ENCODE measurements at places on chromosomes 7 and 10.
A peak's percentile ranks its signal among the peaks of the same experiment; 100 is the strongest.

DNA sequence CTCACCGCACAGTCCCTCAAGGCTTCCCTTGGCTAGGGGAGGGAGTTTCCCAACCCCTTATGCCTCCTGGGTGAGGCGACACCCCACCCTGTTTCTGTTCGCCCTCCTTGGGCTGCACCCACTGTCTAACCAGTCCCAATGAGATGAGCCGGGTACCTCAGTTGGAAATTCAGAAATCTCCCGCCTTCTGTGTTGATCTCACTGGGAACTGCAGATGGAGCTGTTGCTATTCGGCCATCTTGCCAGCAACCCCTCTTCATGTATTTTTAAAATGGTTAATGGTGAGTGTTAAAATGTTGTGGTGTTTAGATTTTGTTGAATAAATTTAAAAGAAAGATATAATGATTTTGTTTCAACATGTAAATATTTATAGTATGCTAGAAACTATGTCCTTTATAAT lies 22.0 kb downstream of the UMAD1 start:
- no peak for DNase-seq

- no peak for DNase-seq
Measured at GRCh38 chr7:35289376-35289775, 35.5 kb upstream of the TBX20 start.

DNA sequence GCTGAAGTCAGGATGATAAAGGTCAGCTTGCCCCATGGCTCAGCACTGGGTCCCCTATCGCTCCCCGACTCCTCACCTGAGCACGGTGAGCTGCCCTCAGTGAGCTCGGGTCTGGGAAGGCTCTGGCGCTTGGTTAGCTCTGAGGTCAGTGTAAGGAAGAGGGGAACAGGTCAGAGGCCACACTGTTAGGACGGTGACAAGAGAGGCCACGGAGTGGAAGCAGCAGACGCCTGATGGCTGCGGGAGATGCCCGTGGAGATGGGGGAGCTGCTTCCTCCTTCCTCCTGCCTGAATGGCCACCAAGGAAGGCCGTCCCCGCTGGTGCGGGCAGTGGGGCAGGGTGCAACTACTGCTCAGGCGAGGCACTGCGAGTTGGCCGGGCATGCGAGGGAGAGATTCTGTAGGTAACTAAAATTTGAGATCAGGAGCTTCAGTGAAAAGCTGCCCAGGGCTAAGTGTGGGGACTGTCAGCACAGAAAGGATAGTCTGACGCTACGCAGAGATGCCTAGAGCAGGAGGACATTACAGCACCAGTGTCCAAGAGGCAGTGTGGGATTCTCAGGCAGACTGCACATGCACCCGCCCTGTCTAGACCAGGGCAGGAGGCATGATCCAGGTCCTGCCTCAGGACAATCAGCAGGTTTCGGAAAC lies 231.3 kb upstream of the GRB10 start:
- no peak for DNase-seq

DNA sequence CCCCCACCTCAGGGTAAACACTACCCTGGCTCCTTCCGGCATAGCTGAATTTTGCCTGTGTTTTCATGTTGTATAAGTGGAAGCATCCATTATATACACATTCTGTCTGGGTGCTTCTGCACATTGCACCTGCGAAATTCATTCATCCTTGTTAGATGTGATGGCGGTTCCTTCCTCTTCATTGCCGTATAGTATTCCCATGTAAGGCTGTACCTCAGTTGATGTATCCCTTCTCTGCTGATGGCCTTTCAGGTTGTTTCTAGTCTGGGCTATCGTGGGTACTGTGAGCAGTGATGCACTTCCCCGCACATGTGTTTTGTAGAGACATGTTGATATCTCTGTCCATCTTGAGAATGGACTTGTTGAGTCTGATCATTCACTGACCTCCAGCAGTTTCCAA lies 28.9 kb downstream of the ELFN1 start:
- DNase-seq: no peak

DNA sequence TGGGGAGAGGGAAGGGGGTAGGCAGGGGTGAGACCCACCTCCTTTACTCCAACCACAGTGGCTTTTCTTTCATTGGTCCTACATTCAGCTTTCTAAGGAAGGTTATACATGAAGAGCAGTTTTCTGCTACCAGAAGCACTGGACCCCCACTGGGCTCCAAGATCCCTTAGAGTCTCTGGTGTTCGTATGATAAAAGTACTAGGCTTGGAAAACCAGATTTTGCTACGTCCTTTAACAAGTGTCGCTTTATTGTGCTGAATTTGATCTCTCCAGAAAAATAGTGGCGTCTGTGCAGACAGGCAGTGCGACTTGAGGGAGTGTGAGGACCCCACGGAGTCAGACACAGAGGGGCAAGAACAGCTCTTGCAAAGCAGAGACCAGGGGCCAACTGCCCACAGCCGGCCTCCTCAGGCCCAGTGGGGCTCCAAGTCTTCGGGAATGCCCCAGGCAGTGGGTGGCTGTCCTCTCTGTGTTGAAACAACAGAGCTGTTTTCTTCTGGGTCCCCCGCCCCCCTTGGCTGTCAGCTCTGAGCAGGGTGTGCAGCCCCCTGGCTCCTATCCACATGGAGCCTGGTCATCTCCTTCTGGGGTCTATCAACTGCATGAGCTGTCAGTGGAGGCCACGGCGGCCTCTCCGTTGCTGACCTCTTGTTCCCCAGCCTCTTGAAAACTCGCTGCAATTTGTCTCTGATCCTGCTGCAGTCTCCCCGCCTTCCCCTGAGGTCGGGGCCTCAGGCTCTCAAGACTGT lies 333.2 kb downstream of the RPS24 start:
- no peak for DNase-seq

GRCh38 chr7:65269150-65269856 lies 104.4 kb upstream of the ZNF92 start:
- peak; percentile 92 for DNase-seq

- no peak for DNase-seq
Measured at GRCh38 chr10:5632446-5632845, 33.9 kb downstream of the ASB13 start.

DNA sequence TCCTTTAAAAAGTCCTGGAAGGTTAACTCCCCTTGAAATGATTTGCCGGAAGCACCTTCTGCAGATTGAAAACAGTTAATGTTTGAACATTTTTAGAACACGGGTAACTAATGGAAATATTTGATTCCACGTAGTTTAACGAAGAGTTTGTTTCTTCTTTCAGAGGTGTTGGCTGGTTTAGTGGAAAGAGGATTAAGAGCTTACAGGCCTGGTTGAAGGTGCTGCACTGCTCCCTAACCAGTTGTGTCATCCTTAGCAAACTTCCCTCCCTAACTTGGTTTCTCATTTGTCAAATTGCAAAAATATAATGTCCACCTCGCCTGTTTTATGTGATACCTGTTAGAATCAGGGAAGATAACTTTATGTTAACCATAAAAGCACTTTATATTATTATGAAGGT lies 243.0 kb upstream of the FZD8 start:
- no peak for DNase-seq

- no peak for DNase-seq
Measured at GRCh38 chr10:95626500-95626899, 30.0 kb downstream of the ALDH18A1 start.

DNA sequence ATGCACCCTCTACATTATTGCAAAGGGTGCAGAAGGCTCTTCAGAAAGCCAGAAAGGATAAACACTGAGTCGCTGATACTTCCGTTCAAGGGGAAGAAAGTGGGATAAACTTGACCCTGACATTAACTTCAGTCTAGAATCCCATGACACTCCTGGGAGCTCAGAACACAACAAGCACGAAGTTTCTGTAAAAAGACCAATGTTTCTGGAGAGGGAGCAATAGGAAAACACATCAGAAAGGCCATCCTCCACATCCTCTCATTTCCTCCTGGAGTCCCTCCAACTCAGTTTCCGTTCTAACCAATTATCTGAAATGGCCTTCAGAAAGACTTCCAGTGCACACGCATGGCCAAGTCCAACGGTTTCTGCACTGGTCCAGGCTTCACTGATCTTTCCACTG lies 113.5 kb downstream of the SORBS1 start:
- DNase-seq: no peak

- DNase-seq: no peak
Measured at GRCh38 chr7:28984217-28984616, 26.1 kb upstream of the TRIL start.

- DNase-seq: no peak
Measured at GRCh38 chr7:110870926-110871325, 220.0 kb upstream of the LRRN3 start.

DNA sequence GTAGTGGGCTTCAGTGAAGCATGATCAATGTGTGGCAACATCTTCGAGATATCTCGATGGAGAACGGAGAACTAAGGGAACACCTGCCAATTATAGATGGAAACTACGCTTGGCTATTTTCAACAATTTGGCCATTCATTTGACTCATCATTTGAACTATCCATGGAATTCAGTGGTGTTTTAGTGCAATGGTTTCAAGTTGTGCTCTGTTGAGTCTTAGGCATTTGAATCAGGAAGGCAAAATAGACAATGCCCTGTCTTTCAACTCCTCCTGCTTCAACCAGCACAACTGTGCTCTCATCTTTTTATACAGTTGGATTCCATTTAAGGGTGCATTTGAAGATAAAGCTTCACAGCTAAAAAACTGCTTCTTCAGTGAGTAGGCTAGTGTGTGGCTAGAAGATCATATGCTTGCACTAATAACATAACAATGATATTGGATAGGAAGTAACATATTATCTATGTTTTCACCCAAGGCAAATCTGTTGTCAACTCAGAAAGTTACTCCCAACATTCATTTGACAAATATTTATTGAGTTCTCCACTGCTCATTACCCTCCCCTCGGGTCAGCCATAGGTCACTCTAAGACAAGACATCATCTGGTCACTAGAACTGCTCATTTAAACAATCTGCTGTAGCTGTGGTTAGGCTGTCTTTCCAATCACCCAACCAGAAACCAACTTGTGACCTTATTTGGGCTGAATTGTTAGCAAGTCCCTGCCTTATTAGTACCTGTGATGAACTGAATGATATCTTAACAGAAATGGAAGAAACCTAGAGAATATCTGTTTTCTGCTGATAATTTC lies 314.1 kb upstream of the SP4 start:
- DNase-seq: no peak

DNA sequence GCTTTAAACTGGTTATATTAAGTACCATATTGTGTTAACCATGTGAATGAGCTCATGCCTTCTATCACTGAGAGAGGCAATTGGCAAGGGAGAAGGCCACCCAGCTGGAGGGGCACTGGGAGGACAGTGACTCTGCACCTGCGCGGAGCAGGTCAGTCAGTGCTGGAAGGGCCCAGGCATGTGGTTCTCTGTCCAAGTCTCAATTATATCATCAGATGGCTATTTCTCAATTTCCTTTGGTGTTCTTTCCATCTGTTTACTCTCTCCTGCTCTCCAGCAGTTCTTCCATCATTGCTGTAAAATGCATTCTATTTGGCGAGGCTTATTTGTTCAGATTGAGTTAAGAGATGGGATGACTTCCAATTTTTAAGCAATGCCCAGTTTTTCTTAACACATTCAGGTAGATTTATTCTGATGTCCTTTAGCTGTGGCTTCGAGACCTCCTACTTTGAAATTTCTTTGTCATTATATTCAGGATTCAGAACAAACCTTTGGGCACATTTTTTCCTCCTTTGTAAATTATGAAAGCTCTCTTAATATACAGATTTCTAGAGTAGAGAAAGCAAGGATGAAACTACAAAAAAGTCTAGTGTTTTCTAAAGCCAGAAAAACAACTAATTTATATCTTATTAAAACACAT lies 159.3 kb downstream of the BMPER start:
- no peak for DNase-seq
